Stimulated activated CD8-positive, alpha-beta memory T cell treated with anti-CD3 and anti-CD28 coated beads, Interleukin-4, amount 100 ng/mL, for 1 hour (primary cell): ENCODE measurements at places on chromosomes 1 and 21.

DNA sequence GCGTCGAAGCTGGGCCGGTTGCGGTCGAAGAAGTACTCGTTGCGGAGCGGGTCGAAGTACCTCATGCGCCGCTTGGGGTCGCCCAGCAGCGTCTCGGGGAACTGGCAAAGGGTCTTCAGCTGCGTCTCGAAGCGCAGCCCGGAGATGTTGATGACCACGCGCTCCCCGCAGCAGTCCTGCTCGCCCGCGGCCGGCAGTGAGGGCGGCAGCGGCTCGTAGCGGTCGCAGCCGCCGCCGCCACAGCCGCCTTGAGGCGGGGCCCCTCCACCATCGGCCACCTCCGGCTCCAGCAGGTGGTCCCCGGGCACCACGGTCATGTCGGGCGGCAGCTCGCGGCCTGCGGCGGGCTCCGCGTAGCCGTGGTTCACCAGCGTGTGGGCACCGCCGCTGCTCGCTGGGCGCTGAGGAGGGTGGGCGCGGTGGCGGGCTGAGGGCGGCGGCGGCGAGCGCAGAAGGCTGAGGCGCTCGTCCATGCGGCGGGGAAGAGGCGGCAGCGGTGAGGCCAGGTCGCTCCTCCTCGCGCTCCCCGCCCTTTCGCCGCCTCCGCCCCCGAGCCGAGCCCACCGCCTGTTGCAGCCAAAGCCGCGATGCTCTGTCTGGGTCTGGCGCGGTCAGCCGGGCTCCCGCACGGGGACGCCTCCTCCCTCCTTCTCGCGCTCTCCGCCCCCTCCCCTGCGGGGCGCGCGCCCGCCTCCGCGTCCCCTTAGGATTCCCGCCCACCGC is at the start of gene KCNA3:
Gene KCNA3 (minus strand): TSS at position 604 of the 723 bp plus-strand sequence. CDS start 131 bp downstream, at position 473.
- DNase-seq, result peak; percentile 37

DNA sequence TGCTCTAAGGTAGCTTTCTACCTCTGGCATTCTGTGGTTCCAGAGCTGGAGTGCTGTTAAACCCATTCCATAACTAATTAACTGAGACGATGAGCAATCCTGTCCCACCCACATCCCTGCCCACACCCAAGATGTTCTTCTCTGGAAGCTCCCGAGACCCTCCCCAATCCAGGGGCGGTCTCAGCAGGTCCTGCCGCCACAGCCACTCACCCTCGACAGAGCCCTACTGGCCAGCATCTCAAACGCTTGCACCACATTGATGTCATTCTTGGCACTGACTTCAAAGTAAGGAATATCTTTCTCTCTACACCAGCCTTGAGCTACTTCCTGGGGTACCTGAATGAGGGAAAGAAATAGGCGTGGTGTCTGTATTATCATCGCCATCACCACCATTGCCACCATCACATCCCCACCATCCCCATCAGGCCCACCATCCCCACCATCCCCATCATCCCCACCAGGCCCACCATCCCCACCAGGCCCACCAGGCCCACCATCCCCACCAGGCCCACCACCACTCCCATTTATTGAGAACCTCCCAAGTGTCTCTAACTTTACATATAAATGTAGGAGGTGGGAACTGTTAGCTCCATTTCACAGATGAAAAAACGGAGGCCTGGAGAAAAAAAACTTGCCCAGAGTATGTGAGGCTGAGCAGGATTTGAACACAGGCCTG is 17.7 kb downstream of the RAB7B start:
- no peak for DNase-seq

- DNase-seq, result no peak
These were observed 46.7 kb downstream of the SMYD3 start for GRCh38 chr1:246460406-246460805.

DNA sequence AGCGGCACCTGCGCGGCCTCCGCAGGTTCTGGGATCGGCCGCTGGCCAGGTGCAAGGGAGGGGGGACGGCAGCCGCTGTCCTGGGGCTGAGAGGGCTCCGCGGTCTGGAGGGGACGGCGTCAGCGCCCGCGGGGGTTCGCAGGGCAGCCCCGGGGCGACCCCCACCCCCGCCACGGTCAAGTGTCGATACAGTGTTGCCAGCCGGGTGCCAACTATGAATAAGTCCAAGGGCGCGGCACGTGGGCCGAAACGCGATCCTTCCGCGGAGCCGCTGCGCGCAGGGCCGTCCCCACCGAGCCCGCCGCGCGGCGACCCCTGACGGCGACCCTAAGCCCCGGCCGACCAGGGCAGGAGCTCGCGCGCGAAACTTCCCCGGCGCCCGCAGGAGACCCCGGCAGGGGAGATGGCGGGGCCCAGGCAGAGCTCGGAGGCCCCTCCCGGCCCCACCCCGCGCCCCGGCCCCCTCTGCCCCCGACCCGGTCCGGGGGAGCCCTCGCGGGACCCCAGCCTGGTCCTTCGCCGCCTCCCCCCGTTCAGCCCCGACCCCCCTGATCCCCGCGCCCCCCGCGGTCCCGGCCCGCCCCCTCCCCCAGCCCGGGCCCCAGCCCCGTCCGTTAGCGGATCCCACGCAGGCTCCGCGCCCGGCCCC is 586 bp upstream of the AGPAT3 start:
- DNase-seq, result no peak

DNA sequence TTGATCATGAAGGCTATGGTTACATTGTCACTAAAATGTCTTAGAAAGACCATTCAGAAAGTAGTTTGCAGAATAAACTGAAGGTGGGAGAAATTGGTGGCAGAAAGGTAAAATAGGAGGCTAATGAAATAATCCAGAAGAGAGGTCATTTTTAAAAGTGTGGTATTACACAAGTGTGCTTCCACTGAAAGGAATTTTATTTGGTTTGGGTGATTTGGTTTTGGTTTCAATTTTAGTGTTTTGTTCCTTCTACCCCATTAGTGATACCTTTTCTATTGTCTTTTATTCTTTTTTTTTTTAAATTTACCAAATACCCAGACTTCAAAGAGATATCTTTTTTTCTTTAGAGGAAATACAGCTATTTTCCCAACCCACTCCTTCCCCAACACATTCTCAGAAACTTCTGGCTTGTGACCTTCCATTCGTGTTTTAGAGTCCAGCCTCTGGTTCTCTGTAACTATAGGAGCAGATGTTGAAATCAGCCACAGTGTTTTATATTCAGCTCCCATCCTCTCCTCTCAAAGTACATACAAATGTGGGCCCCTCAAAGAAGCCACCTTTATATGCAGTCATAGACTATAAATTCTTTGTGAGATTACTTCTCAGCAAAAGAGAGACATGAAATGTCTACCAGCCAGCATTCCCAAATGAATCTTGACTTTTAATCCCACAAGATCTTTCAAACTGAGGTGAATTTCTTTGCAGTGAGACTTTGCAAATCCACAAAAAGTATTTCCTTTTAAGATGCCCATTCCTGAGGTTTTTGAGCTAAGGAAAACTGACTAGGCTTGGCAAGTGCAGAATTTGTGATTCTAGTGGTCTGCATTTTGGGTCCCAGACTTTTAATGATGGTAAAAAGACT is 42.0 kb upstream of the PALMD start:
- no peak for DNase-seq

GRCh38 chr21:41584603-41585176 is 76.7 kb upstream of the TMPRSS2 start:
- DNase-seq, result no peak

DNA sequence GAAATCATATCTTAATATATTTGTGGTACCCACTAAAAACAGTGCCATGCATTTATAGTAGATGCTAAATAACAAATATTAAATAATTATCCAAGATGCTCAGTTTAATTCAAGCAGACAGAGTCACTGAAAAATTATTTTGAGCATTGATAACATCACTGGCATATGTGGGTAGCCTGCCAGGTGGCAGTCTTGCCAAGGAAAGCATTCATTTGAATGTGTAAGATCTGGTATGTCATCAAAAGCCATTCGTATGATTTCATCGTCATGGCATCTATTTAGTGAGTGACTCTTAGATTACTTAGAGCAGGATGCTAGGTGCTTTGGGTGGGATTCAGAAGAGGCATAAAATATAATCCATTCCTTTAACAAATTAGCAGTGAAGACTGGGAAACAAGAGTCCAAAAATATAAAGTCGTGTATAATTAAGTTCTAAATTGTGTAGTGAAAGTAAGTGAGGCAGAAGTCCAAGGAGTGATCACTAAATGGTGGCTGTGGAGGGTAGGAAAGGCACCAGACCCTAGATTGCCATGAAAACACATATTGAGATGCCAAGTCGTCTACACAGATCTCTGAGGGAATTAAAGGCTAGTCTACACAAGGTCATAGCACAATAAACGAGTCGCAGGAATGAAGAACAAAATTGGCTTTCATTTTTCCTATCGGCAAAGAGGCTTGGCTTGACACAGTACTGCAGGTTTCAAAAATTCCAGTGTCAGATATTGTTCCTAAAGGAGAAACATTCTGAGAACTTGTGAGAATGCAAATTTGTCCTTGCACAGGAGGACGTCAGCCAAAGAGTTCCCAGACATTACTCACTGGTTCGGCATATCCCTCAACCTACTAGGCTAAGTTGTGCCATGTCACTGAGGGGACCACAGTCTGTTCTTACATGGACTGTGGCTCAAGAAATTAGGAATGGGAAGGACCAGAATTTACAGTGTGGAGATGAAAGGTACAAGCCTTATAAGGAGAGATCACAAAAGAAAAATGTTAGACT is 130.8 kb downstream of the LYPLAL1 start:
- DNase-seq, result no peak
